ENCODE measurements at places on chromosomes 7 and 10. TPM values are rescaled to one million over a fixed set of nuclear protein-coding genes. Genes with fewer than 3 reads are reported as not detected.

The FAM25G gene
- not detected for total RNA-seq

The CPEB3 gene
- total RNA-seq, result 4.8 TPM

The CDHR1 gene
- 0.23 TPM for total RNA-seq

The FFAR4 gene
- 0.23 TPM for total RNA-seq

The CYP3A7 gene
- 0.35 TPM for total RNA-seq

The NXPH1 gene
- 0.23 TPM for total RNA-seq

The AMPH gene
- 14.9 TPM for total RNA-seq

The C7orf57 gene
- total RNA-seq, result 0.29 TPM

The LRRN3 gene
- 3.7 TPM for total RNA-seq

The CH25H gene
- 0.41 TPM for total RNA-seq

The SMO gene
- total RNA-seq, result 75.1 TPM

The GFRA1 gene
- total RNA-seq, result 43.8 TPM

The C10orf62 gene
- 2.3 TPM for total RNA-seq

All from metanephros (tissue), 2 donors.